ENCODE measurements at places on chromosomes 5 and 9.

GRCh38 chr9:122463828-122464632 is 13.7 kb downstream of the OR1J1 start:
- DNase-seq: peak; percentile 58

GRCh38 chr5:159262472-159262858 is 625 bp upstream of the UBLCP1 start:
- no peak for DNase-seq

- no peak for DNase-seq
Observed at GRCh38 chr9:90044263-90044662, 439.5 kb downstream of the GADD45G start.

- DNase-seq: no peak
Observed at GRCh38 chr9:99866398-99866797, 40.1 kb upstream of the STX17 start.
